ENCODE measurements at places on chromosomes 5 and 9. TPM values are rescaled to one million over a fixed set of nuclear protein-coding genes. Genes with fewer than 3 reads are reported as not detected.

- DNase-seq: no peak
Measured at GRCh38 chr5:8316608-8317280, 447.8 kb downstream of the MTRR start.

- DNase-seq: no peak
Measured at GRCh38 chr5:98602534-98603112, 170.8 kb upstream of the RGMB start.

Gene EPB41L4B
- total RNA-seq: 5.8 TPM

DNA sequence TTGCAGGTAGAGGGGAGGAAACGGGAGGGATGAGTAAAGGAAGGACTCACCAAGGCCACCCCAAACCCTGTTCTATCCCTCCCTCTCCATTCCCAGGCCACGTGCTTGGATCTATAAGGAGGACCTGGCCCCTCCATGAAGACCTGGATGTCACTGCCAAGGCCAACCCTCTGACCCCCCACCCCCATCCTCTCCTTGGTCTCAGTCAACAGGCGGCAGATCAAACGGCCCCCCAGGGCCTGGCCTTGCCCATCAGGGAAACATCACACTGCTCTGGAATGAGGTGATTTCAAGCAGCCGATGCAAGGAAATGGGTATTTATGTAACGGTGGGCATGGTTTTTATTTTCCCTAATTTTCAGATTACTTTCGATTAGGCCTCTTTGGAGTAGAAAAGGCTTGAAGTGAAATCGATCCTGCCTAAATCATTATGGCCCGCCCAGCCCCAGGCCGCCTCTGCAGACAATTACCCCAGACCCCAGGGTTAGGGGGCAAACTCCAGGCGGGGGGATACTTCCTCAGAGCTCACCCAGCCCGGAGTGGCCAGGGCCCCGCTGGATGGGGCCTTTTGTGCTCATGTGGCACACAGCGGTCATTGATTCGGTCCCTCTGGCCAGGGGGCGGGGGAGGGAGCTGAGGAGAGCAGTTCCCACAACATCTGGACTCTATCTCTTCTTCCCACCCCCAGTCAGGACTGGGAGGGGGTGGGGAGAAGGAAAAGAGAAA, 125.3 kb downstream of the PHF2 start:
- DNase-seq: no peak

DNA sequence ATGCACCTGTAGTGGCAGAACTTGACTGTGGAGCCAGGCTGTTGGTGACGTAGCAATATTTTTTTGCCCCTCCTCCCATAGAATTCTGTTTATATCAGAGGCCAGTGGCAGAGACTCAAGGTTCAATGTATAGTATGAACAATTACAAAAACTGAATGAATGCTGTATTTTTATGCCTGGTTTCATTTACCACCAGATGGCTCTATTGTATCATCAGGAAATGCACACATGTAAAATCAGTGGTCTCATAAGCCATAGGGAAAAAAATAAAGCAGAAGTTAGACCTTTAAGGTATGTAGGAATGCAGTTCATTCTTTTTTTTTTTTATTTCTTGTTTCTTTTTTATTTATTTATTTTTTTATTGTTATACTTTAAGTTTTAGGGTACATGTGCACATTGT, 43.6 kb downstream of the CCDC192 start:
- peak; percentile 60 for DNase-seq

DNA sequence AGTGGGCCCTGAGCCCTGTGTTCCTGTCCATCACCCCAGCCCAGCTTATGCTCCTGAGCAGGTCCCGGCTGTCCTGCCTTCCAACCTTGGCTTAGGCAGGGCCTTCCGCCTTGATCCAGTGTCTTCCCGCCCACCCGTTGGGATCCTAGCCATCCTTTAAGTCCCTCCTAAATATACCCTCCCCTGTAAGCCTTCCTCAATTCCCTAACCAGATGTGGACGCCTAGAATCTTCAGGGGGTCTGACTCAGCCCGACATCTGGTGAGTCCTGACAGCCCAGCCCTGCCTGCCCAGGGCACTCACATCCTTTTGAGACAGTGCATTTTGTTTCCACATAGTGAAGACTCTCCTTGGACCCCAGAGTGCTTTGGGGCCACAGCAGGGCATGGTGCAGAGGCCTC, 23.7 kb downstream of the SLC6A7 start:
- peak; percentile 62 for DNase-seq

Gene KIF27
- total RNA-seq: 12.5 TPM

DNA sequence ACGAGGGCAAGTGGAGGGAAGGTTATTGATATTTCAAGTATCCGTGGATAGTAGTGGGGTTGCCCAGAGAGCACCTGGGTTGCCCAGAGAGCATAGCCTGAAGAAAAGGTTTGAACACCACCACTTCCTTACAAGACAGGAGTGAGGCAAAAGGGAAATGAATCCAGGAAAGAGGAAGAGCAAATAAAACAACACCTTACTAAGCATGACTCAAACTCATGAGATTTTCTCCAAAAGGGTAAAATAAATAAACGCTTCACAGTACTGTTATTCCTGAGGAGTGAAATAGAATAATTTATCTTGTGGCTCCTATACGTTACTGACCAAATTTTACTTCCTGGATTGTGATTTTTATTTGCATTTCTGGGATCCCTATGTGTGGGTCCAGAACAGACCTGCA, 65.2 kb upstream of the PTPRD start:
- no peak for DNase-seq

GRCh38 chr5:179229331-179229831, 115.9 kb downstream of the ADAMTS2 start:
- peak; percentile 24 for DNase-seq

Gene C1QTNF2
- 27.8 TPM for total RNA-seq

Gene RNF224
- not detected for total RNA-seq

Gene IL17B
- total RNA-seq: 56.1 TPM

DNA sequence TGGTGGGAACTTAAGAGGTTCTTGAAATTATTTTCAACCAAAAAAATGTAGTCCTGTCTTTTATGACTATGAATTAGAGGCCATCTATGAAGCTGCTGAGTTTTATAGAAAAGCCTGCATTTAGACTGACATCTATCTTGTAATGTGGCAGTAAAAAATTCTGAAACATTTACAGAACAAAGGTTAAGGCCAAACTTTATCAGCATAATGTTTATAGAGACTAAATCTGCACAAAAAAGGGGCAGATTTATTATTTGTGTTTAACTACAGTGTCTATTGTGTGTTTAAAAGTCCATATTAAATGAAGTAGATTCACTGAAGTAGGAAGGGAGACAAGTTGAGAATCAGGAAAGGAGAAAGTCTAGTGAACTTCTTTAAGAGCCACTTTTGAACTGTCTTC, 37.3 kb upstream of the ANKRD34B start:
- DNase-seq: no peak

DNA sequence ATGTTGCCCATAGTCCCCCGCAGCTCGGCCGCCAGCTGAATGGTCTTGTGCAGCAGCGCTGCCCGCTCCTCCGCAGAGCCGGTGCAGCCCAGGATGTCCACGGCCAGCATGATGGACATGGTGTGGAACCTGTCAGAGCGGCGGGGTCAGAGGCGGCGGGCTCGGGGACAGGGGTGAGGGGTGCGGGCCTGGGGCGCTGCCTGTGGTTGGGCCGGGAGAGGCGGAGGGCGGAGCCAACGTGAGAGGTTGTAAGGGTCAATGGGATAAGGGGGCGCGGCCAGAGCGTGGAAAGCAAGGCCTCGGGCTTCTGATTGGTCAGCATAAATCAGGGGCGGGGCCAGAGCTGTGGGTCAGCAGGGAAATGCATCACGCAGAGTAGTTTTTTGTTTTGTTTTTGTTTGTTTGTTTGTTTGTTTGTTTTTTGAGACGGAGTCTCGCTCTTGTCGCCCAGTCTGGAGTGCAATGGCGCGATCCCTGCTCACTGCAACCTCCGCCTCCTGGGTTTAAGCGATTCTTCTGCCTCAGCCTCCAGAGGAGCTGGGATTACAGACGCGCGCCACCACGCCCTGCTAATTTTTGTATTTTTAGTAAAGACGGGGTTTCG, 6.8 kb upstream of the TOR2A start:
- DNase-seq: peak; percentile 43

DNA sequence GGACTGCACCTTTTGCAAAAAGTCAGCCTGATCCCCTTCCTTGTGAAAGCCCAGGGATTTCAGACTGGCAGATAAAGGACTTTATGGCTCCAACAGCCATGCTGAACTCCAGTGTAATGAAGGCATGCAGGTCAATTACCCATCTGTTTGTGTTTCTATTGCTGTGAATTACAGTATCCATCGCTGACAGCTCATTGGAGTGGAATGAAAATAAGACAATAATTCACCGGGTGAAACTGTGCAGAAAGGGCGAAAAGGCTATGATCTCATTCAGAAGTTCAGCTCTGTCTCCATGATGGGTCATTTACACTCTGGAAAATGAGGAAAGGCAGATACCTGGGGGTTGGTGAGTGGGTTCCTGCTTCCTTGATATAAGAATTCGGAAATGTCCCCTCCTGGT, 148.0 kb downstream of the BRINP1 start:
- no peak for DNase-seq

DNA sequence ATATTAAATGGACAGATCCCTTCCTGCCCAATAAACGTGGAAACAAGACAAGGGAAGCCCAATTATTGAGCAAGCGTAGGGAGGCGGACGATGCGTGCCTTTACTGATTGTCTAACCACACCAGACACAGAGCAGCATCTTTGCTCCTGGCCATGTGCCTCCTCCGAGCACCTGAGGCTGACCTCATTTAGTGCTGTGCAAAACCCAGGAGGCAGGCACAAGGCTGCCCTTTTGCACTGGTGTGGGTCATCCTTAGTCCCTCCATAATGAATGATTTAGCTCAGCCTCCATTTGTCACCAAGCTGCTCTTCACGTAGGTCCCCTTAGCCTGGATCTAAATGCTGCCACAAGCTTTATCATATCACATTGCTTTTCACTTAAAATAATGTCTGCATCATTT, 24.1 kb upstream of the CDH6 start:
- DNase-seq: no peak

GRCh38 chr5:5719292-5719691, 296.8 kb downstream of the ICE1 start:
- DNase-seq: no peak

DNA sequence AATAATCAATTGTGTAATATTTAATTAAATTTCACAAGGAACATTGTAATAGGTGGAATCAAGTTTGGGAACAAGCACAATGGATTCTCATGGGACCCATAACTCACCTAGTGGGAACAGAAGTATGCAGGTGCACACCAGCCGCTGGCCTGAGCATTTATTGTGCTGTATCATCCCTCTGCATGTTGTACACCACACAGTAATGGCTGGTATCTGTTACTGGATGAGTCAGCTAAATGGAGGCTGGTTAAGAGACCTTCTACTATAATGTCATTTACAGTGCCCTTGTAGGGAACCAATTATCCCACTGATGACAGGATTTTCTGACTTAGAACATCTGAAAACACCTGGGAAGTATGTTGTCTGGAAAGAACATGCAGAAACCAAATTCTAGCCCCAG, 3.2 kb upstream of the MAP3K1 start:
- DNase-seq: no peak

Gene IL5
- not detected for total RNA-seq

DNA sequence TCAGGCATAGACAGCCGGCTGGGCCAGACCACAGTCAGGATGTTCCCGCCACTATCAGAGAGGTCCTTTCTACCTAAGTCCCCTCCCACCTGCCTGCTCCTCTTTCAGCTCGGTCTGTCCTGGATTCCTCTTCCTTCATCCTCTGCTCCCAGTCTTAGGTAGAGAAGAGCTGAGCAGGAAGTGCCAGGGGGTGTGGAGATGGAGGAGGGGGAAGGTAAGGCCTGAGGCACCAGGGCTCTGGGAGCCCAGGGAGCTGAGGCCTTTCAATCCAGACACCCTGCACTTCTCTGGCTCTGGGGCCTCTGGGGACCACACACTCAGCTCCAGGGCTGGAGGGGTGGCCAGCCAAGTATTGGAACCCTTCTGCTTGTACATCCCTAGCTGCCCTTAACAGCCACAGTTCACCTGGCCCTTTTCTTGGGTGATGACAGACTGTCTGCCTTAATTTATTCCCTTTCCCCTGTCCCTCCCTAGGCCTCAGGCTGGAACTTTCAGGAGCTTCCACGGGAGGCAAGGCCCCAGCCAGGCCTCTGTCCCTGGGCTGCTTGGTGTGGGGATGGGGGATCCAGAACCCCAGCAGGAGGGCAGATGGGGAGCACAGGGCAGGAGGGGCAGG, 15.6 kb downstream of the IRF1 start:
- DNase-seq: no peak

DNA sequence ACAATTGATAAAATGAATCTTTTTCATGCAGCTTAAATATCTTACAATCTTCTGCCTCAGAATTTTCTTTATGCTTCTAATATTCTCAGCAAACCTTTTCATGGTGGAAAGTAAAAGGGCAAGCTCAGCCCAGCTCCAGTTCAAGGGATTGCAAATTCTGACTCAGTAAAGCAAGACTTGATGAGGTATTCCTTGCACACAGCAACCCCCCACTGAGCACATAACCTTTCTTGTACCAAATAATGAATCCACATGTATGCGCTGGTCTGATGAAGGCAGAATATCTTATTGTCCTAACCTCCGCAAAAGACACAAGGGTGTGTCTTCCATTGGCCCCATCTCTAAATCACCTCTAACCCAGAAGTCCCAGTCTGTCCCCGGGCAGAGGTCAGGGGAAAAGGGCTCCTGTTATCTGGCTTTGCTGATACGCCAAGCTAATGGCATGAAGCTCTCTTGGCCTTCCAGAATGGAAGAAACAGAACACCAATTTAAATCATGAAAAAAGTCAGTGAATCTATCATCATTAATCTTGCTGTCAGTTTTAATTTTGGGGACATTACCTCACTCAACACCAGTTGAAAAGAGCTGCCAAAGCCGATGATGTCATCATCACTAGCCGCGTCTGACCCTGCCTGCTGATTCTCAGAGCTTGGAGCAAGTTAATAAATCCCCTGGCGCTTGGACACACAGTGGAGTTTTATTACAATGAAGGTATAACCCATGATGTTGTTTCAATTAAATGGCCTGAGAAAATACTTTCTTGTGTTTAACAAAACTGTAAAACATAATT, 592.5 kb upstream of the CLINT1 start:
- peak; percentile 91 for DNase-seq

DNA sequence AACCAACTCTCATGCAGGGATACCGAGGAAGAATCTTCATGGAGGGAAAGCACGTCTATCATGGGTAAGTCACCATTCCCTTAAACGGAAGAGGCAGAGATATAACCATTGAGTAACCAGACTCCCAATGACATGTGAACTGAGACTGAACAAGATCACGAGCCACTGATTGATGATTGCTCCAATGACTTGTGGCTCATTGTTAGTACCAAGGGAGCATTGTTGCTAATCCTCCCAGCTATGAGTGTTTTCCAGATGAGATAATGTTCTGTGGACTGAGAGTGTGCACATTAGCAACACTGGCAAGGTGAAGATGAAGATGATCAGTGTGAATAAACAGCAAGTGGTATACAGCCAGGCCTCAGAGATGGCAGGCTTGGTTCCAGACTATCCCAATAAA, 219.2 kb upstream of the MAP3K1 start:
- no peak for DNase-seq

Gene CYLC2
- not detected for total RNA-seq

GRCh38 chr9:109418827-109419226, 79.3 kb downstream of the PTPN3 start:
- no peak for DNase-seq

- no peak for DNase-seq
Measured at GRCh38 chr9:78562021-78562420, 265.1 kb downstream of the PSAT1 start.
